ENCODE measurements at places on chromosomes 1 and 21.

DNA sequence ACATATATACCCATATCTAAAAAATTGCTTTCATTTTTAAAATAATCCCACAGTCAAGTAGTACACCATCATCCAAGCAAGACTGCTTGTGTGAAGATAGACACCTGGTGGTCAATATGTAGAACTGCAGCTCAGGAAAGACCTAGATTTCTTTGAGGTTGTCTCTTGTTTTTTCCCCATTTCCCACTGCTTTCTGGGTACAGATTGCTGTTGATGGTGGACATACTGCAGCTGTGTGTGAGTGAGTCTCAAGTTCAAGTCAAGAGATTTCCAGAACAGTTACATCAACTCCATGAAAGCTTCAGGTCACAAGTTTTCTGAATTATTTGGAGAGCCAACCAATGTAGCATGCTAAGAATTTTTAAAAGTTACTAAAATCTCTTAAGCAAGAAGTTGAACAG lies 306.4 kb downstream of the DUSP10 start:
- DNase-seq: peak; percentile 53

DNA sequence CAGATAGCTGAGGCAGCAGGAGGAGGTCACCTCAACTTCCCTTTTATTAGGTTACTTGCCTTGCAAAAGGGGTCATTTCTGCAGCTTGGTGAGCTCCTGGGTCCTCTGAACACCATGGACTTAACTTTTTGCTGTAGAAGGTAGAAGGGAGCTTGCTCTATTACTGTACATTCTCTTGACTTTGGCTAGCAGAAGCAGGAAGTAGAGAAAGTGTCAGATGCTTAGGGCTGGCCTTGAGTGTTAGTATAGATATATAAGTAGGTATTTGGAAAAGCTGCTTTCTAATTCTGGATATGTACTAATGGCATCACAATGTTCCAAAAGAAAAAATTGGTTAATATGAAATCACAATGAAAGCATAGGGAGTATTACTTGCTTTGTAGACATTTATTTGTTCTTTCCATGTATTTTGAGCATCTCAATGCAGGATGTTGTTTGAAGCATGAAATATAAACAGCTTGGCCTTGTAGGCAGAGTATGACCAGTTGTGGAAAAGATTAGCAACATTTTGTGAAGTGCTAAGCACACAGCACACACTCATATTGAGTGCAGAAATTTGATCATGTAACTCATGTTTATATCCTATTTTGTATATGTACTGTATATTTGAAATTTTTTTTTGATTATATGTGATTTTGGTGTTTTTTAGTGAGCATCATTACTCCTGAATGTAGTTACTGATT lies 108.8 kb downstream of the DYRK1A start:
- no peak for DNase-seq

- DNase-seq: no peak
These were observed 168.9 kb downstream of the LMO4 start for GRCh38 chr1:87497380-87498203.

DNA sequence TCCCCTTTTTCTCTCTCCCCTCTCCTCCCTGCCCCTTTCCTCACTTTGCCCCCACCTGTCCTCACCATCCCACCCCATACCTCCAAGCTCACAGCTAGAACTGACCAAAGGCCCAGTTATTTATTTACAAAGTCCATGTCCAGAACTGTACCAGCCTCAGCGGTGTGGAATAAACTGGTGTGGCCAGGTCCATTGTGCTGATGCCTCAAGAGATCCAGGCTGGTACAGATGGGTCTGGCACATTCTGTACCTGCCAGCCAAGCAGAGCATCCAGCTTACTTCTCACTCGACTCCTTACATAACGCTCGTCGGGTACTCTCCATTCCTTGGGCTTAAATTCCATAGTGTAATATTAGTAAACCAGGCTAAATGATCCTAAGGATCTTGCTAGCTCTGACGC lies 11.8 kb downstream of the PDZK1IP1 start:
- no peak for DNase-seq

DNA sequence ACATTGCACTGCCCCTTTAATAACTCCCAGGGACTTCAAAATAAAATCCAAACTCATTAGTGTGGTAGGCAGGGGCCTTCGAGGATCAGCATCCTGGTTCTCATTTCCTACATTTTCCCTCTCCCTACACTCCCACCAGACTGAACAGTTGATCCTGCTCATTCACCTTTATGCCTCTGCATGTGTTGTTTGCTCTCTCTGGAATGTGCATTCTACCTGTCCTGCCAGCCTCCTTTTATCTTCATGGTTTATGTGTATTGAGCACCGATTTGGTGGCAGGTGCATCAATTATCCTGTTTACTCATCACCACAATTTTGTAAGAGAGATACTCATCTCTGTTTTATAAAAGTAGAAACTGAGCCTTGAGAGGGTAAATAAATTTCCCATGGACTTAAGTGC lies 125.0 kb downstream of the ADSS2 start:
- DNase-seq: no peak

DNA sequence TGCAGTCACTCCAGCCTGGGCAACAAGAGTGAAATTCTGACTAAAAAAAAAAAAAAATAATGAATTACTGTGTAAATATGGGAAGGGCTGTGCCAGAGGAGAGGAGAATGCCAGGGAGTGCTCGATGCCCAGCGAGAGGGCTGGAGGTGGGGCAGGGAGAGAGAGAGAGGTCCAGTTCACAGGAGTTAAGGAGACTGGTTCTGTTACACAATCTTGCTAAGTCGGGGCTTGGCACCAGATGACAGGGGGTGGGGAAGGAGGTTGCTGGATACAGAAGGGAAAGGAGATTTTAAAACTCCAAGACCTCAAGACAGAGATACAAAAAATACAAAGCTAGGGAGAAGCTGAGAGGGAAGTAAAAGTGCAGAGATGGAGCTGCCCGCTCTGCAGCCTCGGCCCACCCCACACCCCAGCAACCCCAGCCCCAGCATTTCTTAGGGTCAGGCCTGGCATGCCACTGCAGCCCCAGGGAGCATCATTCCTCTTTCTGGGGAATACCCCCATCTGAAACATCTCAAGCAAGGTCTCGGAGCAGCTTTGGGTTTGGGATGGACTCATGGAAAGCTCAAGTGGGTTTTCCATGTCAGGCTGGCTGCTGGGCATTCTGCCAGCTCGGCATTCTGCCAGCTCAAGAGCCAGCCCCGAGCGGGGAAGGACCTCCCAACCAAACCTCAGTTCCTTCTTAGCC lies 991 bp downstream of the SELENBP1 start:
- DNase-seq: no peak
